ENCODE measurements at places on chromosomes 6 and 20.

- DNase-seq: no peak
Measured at GRCh38 chr20:36465109-36466080, 75.9 kb upstream of the MYL9 start.

DNA sequence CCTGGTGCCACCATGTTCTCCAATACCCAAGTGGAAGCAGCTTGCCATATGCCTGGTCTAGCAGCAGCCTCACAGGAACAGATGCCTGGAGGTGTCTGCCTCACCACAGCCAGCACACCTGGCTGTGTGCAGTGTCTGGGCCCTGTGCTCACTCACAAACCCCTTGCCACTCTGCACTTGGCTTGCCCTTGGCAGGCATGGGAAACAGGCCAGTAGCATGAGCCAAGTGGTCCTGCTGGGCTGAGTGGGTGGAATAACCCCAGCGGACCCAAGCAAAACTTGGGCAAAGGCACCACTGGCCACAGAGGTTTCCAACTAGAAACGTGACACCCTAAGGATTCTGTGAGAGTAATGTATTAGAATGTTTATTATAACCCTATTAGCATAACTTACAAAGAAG is 600.5 kb upstream of the GJE1 start:
- no peak for DNase-seq

DNA sequence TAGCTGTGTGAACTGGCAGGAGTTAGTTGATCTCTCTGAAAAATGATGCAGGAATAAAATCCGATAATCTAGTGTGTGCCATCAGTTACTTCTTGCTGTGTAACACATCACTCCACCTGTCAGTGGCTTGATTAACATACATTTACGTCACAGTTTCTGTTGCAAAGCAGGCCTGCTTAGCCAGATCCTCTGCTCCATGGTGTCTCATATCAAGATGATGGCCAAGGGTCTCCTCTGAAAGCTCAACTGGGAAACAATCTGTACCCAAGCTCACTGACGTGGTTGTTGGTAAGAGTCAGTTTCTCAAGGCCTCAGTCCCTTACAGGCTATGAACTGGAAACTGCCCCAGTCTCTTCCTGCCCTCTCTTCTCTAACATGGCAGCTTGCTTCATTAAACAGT is 51.8 kb downstream of the FOXA2 start:
- DNase-seq: no peak

DNA sequence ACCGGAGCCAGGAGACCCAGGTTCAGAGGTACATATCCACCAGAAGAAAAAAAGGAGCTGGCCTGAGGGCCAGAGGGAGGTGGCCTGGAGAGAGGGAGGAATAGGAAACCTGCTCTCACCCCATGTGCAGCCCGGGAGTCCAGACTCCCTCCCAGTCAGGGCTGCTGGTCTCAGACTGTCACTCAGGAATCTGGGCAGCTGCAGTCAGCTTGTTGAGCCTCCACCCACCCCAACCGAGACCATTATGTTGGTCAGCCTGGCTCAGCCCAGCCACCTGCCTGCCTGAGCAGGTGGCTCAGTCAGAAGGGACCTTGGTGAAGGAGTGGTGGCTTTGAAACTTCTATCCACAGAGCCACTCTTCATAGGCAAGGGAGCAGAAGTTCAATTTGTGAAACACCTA is 53.3 kb upstream of the EPB41L1 start:
- no peak for DNase-seq

- no peak for DNase-seq
Measured at GRCh38 chr6:27286141-27286540, 25.9 kb downstream of the POM121L2 start.

DNA sequence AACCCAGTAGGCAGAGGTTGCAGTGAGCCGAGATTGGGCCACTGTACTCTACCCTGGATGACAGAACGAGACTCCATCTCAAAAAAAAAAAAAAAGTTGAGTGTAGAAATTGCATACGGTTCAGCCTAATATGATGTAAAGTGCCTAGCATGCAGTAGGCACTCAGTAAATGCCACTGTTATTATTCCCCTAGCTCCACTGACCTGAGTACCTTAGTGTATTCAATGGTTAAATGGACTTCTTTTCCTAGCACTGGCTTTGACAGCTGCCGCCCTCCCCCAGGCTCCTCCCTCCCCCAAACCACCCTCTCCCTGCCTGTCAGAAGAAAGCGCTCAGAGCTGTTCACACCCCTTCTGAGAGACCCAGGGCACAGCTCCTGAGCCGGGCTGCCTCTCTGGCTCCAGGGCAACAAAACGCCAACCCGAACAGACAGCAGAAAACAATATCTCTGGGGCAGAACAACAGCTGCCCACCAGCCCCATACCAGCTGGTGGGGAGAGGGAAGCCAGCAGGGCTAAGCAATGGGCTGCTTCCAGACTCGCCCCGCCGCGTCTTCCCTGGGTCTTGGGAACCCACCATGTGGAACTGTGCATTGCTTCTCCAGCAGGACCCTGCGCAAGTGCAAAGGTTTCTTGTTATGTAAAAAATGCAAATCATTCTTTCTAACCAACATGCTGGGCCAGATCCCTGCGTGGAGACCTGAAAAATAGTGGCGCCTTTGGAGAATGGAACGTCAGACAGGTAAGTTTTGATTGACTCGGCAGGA is 4.5 kb downstream of the CPNE5 start:
- no peak for DNase-seq

DNA sequence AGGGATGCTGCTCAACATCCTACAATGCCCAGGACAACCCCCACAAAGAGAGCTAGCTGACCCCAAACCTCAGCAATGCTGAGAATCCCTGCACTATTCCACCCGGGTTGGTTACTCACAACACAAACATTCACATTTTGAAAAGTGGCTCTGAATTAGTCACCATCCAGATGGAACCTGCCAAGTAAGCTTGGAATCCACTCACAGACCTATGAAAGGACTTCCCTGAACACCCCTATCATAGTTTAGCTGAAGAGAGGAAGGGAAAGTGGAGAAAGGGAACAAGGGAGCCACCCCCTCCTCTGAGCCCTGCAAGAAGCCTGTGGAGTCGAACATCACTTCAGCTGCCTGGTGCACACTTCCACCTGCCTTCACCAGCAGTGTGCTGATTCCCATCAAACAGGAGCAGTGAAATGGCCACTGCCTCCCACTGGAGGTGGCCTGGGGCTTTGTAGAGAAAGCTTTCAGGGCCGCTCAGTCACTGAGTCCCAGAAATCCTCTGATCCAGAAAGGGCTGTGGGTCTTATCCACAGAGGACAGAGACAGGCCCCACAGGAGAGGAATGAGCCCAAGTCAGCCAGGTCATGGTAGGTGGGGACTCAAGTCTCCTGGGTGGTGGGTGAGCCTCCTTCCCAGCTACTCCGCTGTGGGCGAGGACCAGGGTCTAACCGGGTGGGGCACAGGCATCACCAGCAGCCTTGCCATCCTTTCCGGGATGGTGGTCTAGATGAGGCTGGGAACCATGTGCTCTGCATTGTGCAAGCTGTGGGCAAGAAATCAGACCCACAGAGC is 203.7 kb downstream of the SYNDIG1 start:
- no peak for DNase-seq
